ENCODE measurements at places on chromosomes 13 and 19.

DNA sequence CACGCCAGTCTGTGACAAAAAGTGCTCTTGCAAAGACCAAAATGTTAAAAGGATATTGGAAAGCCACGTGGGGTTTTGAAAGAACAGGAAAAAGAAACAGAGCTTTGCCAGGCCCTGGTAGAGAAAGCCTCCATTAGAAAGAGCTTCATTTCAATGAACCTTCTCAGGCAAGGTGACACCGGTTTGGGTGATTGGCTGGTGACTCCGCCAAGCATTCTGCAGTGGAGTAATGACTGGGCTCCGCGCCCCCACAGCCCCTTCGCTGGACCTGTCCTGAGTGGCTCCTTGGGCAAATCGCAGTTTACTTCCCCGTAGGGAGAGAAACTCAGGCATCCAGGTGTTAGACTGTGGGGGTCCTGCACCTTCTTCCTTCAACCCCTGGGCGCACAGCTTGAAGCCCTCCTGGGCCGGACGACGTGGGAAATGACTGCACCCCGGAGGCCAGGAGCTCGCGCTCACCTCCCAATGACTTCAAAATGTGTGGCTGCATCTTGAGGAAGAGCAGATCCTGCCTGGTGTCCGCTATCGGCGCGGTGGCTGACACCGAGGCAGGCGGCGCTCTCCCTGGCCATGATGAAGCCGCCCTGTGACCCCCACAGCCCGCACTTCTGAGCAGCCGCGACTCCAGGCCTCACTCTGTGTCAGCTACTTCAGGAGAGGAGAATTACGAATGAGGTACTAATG is 444.6 kb upstream of the SGCG start:
- ATAC-seq: no peak

- no peak for ATAC-seq
Measured at GRCh38 chr19:55441319-55441691, 1.8 kb downstream of the SHISA7 start.

- ATAC-seq: no peak
Measured at GRCh38 chr13:75071796-75072195, 410.2 kb downstream of the TBC1D4 start.

GRCh38 chr19:51257471-51257870 is 6.6 kb downstream of the SIGLECL1 start:
- ATAC-seq: no peak

GRCh38 chr13:34926508-34926907 is 15.6 kb upstream of the NBEA start:
- no peak for ATAC-seq

- ATAC-seq: no peak
Measured at GRCh38 chr13:54592201-54592600, 1563.6 kb downstream of the OLFM4 start.

- no peak for ATAC-seq
Measured at GRCh38 chr13:60165391-60166099, 1.8 kb upstream of the DIAPH3 start.

- ATAC-seq: no peak
Measured at GRCh38 chr13:32125221-32125689, 93.7 kb downstream of the FRY start.

DNA sequence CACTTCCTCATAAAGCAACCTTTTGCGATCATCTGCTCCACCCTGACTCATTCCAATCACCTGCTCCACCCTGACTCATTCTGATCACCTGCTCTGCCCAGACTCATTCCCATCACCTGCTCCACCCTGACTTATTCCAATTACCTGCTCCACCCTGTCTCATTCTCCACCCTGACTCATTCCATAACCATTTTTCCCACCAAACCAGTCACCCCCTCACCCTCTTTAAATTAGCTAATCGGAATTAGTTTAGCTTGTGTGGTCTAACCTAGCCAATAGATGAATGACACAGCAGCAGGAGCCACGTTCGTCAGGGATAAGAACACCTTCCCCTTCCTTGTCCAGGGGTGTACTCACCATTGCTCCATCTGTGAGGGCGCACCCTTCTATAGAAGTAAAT is 134.0 kb downstream of the COG6 start:
- no peak for ATAC-seq

DNA sequence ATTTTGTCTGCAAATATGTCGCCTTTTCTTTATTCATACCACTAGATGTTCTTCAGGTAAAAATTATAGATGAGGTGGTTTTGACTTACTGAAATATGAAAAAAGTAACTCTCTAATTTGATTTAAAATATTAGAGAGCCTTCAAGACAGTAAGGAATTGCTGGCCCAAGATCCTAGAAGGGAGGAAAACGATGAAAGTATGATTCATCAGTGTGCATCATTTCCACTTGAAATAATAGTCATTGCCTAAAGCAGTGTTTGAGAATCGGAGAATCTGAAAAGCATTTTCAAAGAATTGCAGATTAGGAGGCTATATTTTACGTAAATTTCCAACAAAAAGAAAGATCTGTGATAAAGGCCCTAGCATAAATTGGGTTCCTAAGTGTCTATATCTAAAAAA is 1707.9 kb upstream of the PRR20A start:
- ATAC-seq: no peak

DNA sequence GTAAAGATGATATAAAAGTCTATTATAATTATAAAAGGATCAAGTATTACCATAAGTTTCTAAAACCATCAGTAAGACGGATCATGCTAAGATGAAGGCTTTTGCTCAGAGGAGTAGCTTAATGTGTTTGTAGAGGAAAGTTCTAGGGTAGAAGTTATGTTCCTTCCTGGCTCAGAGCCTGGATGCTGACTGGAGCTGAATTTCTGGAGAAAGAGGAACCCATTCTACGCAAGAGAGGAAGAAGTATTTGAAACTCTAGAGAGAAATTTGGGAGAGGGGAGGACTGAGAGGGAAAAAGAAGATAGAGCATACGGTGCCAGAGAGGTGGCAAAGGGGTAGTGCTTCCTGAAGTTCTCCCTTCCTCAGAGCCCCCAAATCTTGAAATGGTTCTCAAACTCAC is 51.4 kb upstream of the SGCG start:
- ATAC-seq: no peak

GRCh38 chr13:59771272-59771671 is 392.5 kb downstream of the DIAPH3 start:
- ATAC-seq: no peak

- peak; percentile 50 for ATAC-seq
Measured at GRCh38 chr19:49929121-49929610, at the start of the genes ATF5 and NUP62. Gene ATF5, plus strand, starts transcription at chr19:49929205. Its CDS starts 1,646 bp downstream, at chr19:49930851. Gene NUP62, minus strand, starts transcription at chr19:49929504. Its CDS starts 19,697 bp downstream, at chr19:49909807.

DNA sequence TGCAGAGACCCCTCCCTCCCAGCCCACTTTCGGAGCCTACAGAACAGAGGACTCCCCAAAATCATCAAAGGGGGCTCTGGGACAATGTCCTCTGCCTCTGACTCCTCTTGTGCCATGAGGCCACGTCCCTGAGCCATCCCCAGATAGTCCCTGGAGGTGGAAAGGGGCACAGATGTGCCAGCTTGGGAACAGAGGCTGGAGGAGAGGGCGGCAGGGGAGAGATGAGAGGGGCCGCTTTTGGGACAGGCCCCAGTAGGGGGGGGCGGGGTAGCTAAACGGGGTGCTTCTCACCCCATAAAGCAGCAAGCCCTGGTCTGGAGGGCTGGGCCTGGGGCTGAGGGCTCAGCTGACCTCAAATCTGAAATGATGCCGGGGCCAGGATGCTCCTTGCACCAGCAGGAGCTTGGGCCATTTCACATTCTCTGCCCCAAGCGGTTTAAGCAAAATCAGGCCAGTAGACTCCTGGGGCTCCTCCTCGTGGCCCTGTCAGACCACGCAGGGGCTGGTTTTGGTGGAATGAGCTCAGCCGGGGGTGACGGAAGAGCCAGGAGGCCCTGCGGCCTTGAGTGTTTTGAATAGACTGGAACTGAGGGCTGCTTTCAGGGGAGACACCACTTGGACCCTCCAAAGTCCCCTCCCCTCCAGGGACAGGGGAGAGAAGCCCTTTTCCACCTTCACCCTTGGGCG is 27.1 kb downstream of the ONECUT3 start:
- ATAC-seq: no peak

DNA sequence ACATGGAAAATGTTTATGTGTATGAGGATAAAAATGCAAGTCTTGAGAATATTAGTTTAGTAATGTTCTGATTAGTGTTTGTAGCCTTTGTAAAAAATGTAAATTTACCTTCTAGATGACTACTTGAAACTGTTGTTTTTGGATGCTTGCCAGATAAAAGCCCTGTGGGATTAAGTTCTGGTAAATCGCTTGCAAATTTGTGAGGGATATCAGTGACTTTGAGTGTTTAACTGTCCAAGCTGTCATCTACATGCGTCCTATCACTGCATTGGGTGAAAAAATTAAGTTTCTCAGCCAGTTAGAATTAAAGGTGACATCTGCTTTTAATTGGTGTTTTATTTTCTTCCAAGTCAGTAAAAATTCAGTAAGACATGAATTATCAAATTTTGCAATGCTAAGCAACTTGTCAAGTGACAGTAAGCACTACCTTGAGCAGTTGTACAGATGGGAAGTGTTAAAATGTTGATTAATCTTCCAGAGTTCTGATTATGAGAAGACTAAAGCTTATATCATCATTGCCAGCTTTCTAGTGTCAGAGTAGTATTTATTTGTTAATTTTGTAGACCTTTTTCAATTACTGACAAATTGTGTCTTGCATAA is 88.0 kb downstream of the PCCA start:
- ATAC-seq: no peak

DNA sequence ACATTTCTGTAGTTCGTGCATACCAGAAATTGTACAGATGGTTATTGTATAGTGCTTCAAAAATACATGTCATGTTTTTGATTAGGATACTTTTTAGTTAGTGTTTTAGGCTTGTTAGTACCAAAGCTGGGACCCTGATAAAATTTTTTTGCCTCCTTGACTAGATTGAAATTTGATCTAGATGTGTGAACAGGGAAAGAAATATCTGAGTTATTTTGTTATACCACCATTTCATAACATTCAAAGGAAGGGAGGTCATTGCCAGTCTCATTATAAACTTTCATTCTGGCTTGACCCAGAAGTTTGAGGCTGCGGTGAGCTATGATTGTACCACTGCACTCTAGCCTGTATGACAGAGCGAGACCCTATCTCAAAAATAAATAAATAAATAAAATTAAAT is 9.0 kb downstream of the LMO7 start:
- no peak for ATAC-seq

GRCh38 chr13:48892053-48892687 is 83.5 kb upstream of the FNDC3A start:
- peak; percentile 98 for ATAC-seq

DNA sequence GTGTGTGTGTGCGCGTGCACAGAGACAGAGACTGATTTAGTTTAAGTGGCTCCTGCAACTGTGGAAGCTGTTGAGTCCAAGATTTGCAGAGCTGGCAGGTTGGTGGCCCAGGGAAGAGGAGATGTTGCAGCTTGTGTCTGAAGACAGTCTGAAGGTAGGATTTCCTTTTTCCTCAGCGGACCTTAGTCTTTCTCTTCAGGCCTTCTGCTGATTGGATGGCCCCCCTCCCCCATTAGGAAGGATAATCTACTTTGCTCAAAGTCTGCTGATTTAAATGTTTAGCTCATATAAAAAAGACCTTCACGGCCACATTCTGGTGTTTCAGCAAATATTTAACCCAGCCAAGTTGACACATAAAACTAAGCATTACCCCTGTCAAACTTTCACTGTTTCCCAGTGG is 84.3 kb downstream of the SLC15A1 start:
- ATAC-seq: no peak

DNA sequence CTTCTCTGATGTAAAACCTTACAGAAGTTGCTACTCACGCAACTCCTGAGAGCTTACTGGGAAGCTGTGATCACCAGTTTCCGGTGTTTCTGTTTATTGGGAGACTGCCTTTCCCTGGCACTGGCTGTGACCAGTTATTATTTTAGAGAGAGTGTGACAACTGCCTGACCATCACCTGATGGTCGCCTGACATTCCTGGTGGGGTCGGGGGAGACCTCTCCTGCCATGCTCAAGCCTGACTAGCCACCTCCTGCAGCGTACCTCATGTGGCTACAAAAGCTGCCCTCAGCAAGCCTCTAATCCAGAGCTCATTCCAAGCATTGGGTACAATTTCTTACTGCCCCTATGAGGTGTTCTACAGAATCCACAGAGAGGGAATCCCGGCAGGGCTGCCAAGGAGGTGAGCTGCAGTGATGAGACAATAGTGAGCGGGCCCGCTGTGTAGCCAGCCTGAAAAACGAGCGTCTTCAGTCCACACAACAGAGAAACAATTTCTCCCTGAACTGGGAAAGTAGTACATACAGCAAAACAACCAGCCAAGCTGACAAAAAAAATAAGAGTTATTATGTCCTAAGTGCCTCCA is 28.7 kb downstream of the GJA3 start:
- no peak for ATAC-seq

- ATAC-seq: no peak
Measured at GRCh38 chr19:32032561-32032960, 312.8 kb upstream of the ZNF507 start.

DNA sequence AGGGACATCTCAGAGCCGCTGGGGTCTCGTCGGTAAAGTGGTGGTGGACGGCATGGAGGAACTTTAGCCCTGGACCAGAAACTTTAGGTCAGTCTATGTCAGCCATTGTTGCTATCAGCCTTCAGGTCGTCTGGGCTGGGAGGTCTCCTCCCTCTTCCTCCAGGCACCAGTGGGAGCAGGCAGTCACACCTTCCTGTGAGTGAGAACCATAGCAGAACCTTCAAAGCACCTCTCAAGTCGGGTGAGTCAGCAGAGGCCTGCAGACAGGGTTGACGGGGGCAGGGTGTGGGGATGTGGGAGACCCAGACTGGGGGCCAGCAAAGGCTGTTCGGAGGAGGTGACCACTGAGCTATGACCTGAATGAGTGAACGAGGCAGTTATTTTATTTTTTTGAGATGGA is 15.4 kb upstream of the SBNO2 start:
- peak; percentile 75 for ATAC-seq

- peak; percentile 22 for ATAC-seq
Measured at GRCh38 chr19:9917321-9917720, 19.0 kb downstream of the OLFM2 start.

DNA sequence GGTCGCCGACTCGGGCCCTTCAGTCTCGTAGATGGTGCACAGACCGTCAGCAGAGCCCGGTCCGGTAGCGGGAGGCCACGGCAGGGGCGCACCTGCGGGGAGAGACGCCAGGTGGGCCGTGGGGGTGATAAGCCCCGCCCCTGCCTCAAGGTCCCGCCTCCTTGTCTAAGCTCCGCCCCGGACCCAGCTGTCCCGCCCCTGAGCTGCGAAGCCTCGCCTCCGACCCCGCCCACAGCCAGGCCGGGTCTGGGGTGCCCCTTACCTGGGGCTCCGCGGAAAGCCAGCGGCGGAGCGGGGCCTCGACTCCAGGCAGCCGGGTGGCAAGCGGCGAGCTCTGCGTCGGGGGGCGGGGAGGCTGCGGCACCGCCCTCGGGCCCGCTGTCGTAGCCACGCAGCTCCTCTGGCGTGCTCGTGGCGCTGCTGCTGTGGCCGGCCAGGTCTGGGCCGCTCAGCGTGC is 4.7 kb downstream of the PRR36 start:
- peak; percentile 61 for ATAC-seq

- peak; percentile 48 for ATAC-seq
Measured at GRCh38 chr13:50991579-50992521, 82.3 kb downstream of the RNASEH2B start.

DNA sequence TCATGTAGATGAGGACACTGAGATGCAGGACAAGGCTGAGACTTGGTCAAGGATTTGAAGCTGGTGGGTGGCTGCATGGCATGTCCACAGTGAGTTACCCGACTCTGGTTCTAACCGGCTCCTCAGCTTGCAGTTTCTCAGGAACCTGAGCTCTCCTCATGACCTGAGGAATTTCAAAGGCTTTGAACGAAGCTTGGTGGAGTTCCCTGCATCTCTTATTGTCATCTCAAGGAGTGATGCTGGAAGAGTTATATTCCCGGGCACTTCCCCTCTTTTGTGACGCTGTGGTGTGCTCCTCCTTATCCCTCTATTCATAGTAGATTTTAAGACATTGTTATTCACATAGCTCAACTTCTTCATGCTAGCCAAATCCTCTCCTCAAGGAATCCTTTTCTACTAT is 500.1 kb upstream of the HTR2A start:
- ATAC-seq: no peak

GRCh38 chr13:47545201-47546024 is 455.7 kb downstream of the SUCLA2 start:
- ATAC-seq: no peak

Measured in activated CD4-positive, CD25-positive, alpha-beta regulatory T cell treated with anti-CD3 and anti-CD28 coated beads, Interleukin-2, amount 50 U/mL, for 24 hours (primary cell).